ENCODE measurements at places on chromosomes 13 and 19. TPM values are rescaled to one million over a fixed set of nuclear protein-coding genes. Genes with fewer than 3 reads are reported as not detected.

POLR1G gene
- total RNA-seq: 35.8 TPM

FFAR3 gene
- total RNA-seq: not detected

ZNF439 gene
- total RNA-seq: not detected

ADGRE3 gene
- total RNA-seq: not detected

TMEM147 gene
- total RNA-seq: 208 TPM

STOML3 gene
- total RNA-seq: not detected

GPR12 gene
- not detected for total RNA-seq

KEAP1 gene
- 82.3 TPM for total RNA-seq

NEK5 gene
- total RNA-seq: not detected

KLF1 gene
- total RNA-seq: 0.76 TPM

NLRP4 gene
- total RNA-seq: not detected

CFAP97D2 gene
- total RNA-seq: not detected

PGLYRP2 gene
- total RNA-seq: not detected

PSG6 gene
- not detected for total RNA-seq

SIGLEC8 gene
- not detected for total RNA-seq

SMAD9 gene
- 0.59 TPM for total RNA-seq

MTUS2 gene
- total RNA-seq: 0.04 TPM

RRAS gene
- total RNA-seq: 20.1 TPM

UFM1 gene
- total RNA-seq: 39.6 TPM

ZNF569 gene
- 12.5 TPM for total RNA-seq

MAP4K1 gene
- 8.2 TPM for total RNA-seq

SIGLEC5 gene
- total RNA-seq: not detected

LRG1 gene
- 0.30 TPM for total RNA-seq

GRIK5 gene
- total RNA-seq: 16.4 TPM

PROZ gene
- not detected for total RNA-seq

TRPC4 gene
- total RNA-seq: 3.8 TPM

TSPAN16 gene
- not detected for total RNA-seq

CLDN10 gene
- 17.8 TPM for total RNA-seq

TNFSF9 gene
- 1.3 TPM for total RNA-seq

TPTE2 gene
- not detected for total RNA-seq

GSX1 gene
- not detected for total RNA-seq

SCGB2B2 gene
- total RNA-seq: not detected

HNRNPA1L2 gene
- 1.7 TPM for total RNA-seq

ZNF14 gene
- total RNA-seq: 2.3 TPM

C19orf53 gene
- total RNA-seq: 120 TPM

FUZ gene
- total RNA-seq: 49.5 TPM

LAIR1 gene
- total RNA-seq: 0.33 TPM

FGF22 gene
- not detected for total RNA-seq

TPP2 gene
- total RNA-seq: 65.7 TPM

Data from H7 (cell line).